Hippocampal formation (tissue), 2 donors: ENCODE measurements at places on chromosomes 4 and X.

DNA sequence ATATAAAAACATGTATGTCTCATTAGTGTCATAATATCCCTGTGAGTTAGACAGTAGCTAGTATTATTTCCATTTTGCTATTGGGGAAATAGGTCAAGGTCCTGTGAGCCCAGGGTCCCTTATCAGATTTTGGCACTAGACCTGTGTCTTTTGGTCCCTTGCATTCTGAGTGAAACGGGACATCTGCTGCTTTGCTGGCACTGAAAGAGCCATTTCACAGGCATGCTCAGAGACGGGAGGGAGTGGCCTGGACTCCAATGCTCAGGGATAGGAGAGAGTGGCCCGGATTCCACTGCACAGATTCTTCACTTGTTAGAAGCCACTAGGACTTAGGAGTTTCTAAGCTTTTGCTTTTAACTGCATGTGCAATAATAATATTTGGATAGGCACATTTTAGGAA lies 177.2 kb downstream of the TSPAN5 start:
- DNase-seq = peak; percentile 63

DNA sequence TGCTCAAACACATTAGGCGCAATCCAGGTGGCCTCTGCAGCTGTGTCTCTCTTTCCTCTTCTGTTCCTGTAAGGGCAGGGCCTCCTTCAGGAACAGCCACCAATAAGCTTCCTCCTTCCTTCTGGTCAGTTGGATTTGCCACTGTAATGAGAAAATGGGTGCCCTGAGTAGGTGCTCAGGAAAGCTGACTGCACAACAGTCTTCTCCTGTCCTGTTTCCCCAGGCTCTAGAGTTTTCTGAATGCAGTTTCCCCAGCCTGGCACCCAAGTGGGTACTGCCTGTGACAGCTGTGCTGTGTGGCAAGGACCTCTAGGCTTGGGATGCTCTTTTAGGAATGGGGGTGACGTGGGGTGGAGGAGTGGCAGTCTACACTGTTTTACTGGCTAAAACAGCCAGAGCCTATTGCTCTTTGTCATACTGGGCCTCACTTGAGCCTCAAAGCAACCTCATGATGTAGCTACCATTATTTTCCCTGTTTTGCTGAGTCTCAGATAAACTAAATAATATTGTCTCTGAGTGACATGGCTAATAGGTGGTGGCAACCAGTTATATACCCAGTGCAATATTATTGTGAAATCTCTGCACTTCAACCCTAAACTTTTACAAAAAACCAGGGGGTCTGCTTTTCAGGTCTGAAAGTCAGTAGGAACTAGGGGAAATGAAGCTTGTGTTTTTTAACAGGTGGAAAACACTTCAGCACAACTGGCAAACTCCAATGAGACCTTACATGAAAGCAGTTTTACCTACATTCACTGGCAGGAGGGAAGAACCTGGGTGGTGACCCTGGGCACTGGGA lies 1.2 kb downstream of the CXCL2 start:
- no peak for DNase-seq

DNA sequence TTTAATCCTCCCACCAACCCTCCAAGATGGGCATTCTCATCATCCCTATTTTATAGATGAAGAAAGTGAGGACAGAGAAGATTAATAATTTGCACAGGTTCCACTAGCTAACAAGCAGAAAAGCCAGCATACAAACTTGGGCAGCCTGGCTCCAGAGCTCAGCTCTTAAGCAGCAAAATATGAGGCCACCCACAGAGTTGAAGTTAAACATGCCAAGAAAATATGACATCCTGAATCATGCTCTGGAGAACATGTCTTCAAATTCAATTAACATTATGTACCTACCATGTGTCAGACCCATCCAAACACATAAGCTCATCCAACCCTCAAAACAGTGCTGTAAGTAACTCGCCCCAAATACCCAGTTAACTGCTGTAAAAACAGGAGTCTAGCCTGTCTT lies 33.9 kb downstream of the USP46 start:
- no peak for DNase-seq

DNA sequence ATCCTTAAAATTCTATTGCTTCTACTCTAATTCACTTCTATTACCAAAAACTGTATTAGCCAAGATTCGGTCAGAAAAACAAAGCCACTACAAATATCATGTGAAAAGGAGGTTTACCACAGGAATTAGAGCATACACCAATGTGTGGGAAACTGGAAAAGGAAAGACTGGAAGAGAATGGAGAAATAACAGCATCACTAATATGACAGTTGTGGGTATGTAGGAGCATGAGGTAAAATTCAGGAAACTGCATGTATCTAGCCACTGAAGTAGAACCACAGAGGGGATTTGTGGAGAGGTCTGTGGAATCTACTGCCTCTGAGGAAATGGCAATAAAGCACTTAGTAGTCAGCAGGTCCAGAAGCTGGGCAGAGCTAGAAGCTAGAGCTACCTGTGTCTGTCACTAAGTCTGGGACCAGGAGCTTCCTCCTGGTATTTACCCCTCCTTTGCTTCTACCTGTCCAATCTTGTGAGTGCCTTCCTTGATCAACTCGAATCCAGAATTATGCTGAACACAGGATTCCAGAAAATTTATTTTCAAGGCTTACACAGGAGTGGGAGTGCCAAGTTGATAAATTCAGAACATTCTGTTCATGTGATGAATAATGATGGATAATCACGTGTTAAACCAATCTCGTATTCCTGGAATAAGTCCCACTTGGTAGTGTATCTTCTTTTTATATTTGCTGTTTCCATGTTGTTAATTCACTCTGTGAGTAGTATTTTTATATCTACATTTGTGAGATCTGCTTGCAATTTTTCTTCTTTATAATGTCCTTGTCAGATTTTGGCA lies 52.6 kb downstream of the NAF1 start:
- no peak for DNase-seq

GRCh38 chr4:8108261-8108660 lies 50.4 kb downstream of the ABLIM2 start:
- DNase-seq = no peak

DNA sequence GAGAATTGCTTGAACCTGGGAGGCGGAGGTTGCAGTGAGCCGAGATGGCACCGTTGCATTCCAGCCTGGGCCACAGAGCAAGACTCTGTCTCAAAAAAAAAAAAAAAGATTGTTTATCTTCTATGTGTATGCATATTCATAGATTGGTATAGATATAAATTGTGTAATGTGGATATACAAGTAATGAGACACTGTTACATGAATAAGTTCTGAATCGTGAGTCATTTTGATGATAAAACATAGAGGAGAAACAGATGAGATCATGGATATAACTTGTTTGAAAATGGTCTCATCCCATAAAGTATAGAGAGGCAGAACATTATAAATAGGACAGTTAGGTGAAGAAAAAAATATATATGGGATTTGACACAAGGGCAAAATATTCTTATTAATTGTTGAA lies 628.0 kb downstream of the IL1RAPL1 start:
- DNase-seq = no peak

- no peak for DNase-seq
These were observed 9.0 kb downstream of the ATP10D start for GRCh38 chr4:47494124-47494430.

- peak; percentile 34 for DNase-seq
These were observed 1.3 kb downstream of the CAMK2D start for GRCh38 chr4:113760094-113760794.

DNA sequence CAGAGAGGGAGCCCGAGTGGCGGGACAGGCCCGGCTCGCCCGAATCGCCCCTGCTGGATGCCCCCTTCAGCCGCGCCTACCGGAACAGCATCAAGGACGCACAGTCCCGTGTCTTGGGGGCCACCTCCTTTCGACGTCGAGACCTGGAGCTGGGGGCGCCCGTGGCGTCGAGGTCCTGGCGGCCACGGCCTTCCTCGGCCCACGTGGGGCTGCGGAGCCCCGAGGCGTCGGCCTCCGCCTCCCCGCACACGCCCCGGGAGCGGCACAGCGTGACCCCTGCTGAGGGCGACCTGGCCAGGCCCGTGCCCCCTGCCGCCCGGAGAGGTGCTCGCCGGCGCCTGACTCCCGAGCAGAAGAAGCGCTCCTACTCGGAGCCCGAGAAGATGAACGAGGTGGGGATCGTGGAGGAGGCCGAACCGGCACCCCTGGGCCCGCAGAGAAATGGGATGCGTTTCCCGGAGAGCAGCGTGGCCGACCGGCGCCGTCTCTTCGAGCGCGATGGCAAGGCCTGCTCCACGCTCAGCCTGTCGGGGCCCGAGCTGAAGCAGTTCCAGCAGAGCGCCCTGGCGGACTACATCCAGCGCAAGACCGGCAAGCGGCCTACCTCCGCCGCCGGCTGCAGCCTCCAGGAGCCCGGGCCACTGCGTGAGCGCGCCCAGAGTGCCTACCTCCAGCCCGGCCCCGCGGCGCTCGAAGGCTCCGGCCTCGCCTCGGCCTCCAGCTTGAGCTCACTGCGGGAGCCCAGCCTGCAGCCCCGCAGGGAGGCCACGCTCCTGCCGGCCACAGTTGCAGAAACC lies 156.9 kb downstream of the SOWAHB start:
- DNase-seq = no peak

DNA sequence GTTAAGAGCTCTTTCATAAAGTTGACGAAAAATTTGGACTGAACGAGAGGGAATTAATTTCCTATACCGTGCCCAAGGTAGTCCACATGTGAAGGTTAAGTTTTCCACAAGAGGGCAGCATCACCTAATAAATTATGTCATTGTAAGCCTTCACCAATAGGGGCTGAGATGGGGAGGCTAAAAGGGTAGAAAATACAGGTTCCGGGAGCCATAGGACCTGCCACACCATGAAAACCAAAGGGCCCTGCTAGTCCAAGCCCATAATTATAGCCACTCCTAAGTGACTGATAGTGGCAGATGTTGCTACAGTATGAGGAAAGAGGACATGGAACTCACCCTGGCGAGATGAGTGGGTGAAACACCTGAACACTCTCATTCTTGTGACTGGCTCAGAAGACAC lies 122.2 kb downstream of the SHROOM4 start:
- DNase-seq = peak; percentile 34

DNA sequence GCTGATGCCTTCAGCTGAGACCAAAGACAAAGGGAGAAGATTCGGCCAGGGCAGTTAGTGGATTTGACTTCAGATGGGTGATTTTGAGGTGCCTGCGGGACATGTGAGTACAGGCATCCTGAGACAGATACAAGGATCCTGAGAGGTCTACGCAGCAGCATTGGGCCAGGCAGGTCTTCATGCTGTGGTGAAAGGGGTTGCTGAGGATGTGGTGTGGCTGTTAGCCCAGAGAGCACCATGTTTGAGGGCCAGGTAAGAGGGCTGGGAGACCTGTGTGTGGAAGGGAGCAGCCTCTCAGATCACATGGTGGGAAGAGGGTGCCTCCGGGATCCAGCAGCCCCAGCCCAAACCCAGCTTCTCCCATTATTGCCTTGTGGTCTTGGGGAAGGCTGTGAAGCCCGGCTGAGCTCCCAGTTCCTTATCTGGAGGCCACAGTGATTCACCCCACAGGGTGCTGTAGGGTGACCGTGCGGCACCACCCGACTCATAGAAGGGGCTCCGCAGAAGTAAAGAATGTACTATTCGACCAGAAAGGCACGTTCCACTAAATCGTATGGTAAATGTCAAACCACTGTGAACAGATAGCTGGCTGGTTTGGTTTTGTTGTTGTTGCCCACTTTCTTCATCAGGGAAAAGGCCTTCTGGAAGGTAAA lies 27.7 kb upstream of the TADA2B start:
- DNase-seq = no peak

- DNase-seq = no peak
These were observed 29.6 kb downstream of the PDGFC start for GRCh38 chr4:156941940-156942548.

GRCh38 chrX:53798281-53798680 lies 111.8 kb upstream of the HUWE1 start:
- DNase-seq = no peak

DNA sequence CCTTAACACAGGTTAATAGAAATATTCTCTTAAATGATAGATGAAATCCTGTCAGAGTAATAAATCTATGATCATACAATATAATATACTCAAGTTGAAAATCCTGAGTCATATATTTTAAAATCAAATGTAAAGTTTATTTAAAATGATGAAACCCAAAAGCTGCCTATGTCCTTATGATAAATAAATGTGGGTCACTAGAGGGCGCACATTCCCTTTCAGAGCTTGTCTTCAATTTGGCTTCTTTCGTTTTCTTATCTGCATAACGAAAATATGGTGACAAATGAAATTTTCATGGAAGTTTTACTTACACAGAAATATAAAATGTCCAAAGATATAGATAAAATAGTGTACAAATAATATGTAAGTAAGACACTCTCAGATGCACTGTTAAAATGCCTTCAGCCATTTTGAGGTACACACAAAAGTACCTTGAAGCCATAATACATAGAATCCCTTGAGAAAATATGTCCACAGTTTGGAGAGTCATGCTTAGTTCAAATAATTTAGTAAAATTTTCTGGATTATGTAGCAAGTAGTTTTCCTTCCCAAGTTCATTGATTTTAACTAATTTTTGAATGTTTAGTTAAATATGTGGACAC lies 680.4 kb downstream of the DMD start:
- no peak for DNase-seq

DNA sequence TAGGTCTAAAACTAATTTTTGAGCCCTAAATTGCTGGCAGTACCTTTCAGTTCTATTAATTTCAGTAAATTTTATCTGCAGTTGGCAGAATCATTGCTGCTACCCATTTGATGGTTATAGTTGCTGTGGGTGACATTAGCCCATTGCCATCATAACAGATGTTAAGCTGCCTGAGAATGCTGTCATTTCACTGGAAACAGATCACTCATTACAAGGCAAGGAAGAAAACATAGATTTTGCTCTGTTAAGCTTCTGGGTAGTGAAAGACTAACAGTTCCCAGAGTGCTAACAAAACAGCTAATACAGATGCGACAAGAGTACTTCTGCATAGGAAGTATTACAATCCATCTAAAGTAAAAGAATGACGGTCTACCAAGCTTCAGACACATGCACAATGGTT lies 213.2 kb downstream of the SPANXN3 start:
- DNase-seq = no peak

- DNase-seq = no peak
These were observed 18.8 kb upstream of the C4orf36 start for GRCh38 chr4:86910820-86911684.

DNA sequence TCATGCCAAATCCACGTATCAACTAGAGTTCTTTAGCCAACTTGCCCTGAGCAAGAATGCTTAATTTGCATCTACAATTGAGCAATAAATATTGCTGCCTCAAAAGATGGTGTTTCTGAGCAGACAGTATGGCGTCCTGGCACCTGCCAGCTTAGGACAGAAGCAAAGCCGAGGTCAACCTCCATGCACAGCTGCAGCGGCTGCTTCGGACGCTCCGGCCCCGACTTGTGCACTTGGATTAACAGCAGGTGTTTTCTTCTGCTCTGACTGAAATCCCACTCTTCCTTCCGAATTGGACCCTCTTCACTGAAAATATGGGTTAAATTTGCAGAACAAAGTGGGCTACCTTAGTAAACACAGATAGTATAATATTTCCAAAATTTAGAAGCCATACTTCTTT lies 215.2 kb upstream of the ETNPPL start:
- DNase-seq = no peak

DNA sequence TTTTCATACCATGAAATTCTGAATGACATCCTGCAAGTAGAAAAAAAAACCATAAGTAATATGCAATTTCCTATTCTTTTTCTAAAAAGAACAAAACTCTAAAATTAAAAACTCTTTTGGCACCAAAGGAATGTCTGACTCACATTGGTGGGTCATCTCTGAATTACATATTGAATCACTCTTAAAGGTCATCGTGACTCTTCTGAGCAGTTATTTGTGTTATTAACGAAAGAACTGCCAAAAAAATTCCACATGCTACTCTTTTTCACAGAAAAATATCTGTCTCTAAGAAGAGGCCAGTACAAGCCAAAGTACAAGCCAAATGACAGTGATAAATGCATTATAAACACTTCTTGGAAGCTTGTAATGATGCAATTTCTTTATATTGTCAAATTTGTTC lies 282.2 kb downstream of the GUCY2F start:
- DNase-seq = no peak
